ENCODE measurements at places on chromosomes 5 and 9. TPM values are rescaled to one million over a fixed set of nuclear protein-coding genes. Genes with fewer than 3 reads are reported as not detected.

Gene CYLC2
- total RNA-seq, result not detected

Gene HEMGN
- not detected for total RNA-seq

Gene RFESD
- 2.7 TPM for total RNA-seq

Gene ADAMTS6
- 12.1 TPM for total RNA-seq

Gene INSL6
- not detected for total RNA-seq

Gene STC2
- 50.6 TPM for total RNA-seq

Gene SLC28A3
- 0.58 TPM for total RNA-seq

Gene MARVELD2
- total RNA-seq, result 13.1 TPM

Gene N4BP3
- 3.1 TPM for total RNA-seq

Gene ZNF879
- total RNA-seq, result 2.4 TPM

Gene IFNA5
- not detected for total RNA-seq

Gene NSMF
- total RNA-seq, result 62.7 TPM

Gene MEIKIN
- not detected for total RNA-seq

Gene TESK1
- 24.0 TPM for total RNA-seq

Gene PTGER4
- 36.8 TPM for total RNA-seq

Gene PCDHGB7
- total RNA-seq, result 0.65 TPM

Gene NEUROG1
- not detected for total RNA-seq

Gene BRD9
- total RNA-seq, result 42.4 TPM

Gene GABRA1
- not detected for total RNA-seq

Gene FAM153A
- 0.12 TPM for total RNA-seq

Gene SHC3
- total RNA-seq, result 4.1 TPM

Gene ZDHHC11B
- total RNA-seq, result 0.29 TPM

Gene ANXA2R
- total RNA-seq, result 2.2 TPM

Gene KCNV2
- total RNA-seq, result not detected

Gene MOB3B
- total RNA-seq, result 2.3 TPM

Gene NMRK1
- 17.0 TPM for total RNA-seq

Gene PCDHGA7
- total RNA-seq, result 0.23 TPM

Gene MSX2
- 3.7 TPM for total RNA-seq

Gene LHX6
- not detected for total RNA-seq

Gene DOK3
- 0.36 TPM for total RNA-seq

Gene SLC45A2
- total RNA-seq, result not detected
